ENCODE measurements at places on chromosomes 7 and 10.
A peak's percentile ranks its signal among the peaks of the same experiment; 100 is the strongest.

DNA sequence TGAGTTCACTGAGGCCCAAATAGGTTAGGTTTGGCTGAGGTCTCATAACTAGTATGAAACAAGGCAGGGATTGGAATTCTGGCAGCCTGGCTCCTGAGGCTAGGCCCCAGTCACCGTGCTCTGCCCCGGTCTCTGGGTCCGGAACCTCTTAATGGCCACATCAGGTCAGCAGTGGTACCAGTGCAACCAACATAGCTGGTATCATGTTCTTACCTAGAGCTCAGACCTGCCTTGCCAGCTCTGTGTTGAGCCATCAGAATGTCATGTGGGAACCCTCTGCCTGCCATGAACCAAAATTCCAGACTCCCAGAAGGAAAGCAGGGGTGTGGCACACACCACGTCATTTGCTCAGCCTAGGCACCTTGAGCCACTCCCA, 56.5 kb downstream of the ZNF467 start:
- DNase-seq = no peak

GRCh38 chr7:135920478-135920877, 56.7 kb downstream of the MTPN start:
- no peak for DNase-seq

DNA sequence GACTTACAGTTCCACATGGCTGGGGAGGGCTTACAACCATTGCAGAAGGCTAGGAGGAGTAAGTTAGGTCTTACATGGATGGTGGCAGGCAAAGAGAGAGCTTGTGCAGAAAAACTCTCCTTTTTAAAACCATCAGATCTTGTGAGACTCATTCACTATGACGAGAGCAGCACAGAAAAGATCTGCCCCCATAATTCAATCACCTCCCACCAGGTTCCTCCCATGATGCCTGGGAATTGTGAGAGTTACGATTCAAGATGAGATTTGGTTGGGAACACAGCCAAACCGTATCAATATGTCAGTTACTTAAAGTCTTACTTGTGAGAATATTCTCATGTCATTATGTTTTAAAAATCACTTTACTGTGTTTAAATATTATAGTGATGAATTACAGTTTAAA, 481.9 kb downstream of the ARL4A start:
- no peak for DNase-seq

- DNase-seq = no peak
Observed at GRCh38 chr10:12975266-12975665, 26.2 kb downstream of the CCDC3 start.

GRCh38 chr7:89049043-89049442, 253.5 kb upstream of the TEX47 start:
- DNase-seq = no peak

- no peak for DNase-seq
Observed at GRCh38 chr10:16440396-16441133, 3.8 kb downstream of the PTER start.

GRCh38 chr10:99555371-99555770, 22.6 kb downstream of the NKX2-3 start:
- no peak for DNase-seq

- no peak for DNase-seq
Observed at GRCh38 chr7:734214-734613, 7.1 kb upstream of the PRKAR1B start.

- DNase-seq = no peak
Observed at GRCh38 chr7:89908736-89909135, 245.5 kb upstream of the STEAP1 start.

DNA sequence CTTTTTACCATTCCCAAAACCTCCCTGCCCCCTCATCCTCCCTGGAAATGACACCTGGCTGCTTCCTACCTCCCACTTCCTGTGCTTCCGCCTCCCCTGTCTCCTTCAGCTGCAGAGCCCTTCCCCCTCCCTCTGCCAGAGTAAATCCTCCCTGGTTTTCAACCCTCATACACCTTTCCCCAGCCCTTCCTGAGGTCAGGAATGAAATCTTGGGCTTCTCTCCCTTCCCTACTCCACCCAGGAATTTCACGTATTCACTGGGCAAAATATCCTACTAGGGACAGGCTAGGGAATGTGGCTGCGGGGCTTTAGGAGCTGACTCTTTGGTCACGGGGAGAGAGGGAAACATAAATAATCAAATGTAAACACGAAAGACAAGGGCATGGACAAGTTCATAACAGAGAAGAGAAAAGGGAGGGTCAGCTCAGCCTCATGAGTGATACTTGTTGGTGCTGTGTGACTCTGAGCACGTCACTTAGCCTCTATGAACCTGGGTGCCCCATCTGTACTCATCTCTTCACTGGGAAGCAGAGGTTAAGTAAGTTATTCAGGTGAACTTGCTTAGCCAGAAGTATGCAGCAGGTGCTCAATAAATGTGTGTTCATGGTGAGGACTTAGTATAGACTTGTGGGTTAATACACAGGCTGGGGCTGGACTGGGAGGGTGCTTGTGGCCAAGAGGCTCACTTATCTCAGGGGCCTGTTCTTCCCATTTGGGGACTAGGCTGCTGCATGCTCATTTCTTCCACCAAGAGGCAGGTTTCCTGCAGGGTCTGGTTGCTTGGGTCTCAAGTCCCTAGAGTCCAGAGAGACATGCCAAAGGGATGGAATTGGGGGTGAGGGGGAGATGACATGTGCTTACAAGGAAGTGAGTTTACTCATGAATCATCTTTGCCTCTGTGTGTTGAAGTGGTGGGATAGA, 10.0 kb upstream of the DUSP5 start:
- peak; percentile 36 for DNase-seq

GRCh38 chr10:113310347-113310746, 242.5 kb upstream of the HABP2 start:
- DNase-seq = no peak

GRCh38 chr10:23432166-23432565, 6.7 kb upstream of the OTUD1 start:
- no peak for DNase-seq

- DNase-seq = no peak
Observed at GRCh38 chr10:79339266-79339665, 8.0 kb upstream of the PPIF start.

DNA sequence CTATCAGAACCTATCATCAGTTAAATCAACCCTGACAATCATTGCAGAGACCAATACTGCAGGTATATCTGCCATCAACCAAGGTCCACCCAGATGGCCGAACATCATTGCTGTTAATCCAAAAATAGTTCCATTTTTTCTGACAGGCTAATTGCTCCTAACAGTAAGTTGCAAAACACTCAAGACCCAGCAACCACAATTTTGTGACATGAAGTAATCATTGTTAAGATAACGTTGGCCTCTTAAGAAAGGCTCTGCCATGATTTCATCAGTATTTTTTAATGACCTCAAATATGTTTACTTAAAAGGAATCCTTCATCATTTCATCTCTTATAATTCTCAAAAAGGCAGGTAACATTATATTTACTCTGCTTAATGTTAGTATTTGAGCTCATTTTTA, 553.4 kb upstream of the POM121L12 start:
- no peak for DNase-seq

DNA sequence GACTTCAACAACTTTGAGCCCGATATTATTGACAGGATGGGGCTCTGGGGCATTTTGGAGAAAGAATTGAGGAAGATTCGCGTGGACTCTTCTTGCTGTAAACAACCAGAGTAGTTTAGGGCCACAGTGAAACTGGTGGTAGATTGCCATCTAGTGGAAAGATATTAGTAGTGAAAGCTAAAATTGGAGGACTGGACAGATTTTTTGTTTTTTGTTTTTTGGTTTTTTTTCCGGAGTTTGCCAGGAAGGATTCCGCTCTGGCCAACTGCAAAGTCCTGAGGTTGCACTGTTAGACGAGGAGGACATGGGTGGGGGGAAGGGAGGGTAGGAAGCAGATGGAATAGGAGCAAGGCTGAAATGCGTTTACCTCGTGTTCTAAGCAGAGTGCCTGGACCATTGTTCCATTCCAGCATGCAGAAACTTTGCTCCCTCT, 11.7 kb downstream of the NOBOX start:
- peak; percentile 43 for DNase-seq

DNA sequence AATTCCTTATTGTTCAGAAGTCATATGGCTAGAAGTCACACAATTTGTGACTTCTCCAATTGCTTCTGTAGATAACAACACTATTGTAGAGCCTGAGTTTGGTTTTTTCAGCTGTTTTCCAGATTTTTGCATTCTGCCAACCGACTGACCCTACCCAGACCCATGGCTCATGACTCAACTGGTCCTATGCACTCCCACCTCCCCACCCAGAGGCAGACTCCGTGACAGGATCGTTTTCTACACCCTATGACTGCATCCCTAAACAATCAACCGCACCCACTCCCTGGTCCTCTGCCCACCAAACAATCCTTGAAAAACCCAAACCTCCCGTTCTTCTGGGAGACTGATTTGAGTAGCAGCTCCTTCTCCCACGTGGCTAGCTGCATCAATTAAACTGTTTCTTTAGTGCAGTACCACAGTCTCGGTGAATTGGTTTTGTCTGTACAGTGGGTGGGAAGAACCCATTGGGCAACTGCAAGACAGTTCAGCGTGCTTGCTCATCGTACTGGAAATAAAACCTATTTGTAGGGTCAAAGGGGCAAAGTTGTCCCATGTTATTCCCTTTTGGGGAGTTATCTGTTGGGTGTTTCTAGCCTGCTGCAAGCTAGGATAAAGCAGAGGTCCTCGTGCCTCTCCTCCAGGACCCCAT, 150.3 kb upstream of the FAM20C start:
- DNase-seq = no peak

- DNase-seq = peak; percentile 54
Observed at GRCh38 chr10:56537984-56538383, 176.9 kb upstream of the ZWINT start.

GRCh38 chr10:132410779-132411532, 14.0 kb downstream of the PWWP2B start:
- no peak for DNase-seq

DNA sequence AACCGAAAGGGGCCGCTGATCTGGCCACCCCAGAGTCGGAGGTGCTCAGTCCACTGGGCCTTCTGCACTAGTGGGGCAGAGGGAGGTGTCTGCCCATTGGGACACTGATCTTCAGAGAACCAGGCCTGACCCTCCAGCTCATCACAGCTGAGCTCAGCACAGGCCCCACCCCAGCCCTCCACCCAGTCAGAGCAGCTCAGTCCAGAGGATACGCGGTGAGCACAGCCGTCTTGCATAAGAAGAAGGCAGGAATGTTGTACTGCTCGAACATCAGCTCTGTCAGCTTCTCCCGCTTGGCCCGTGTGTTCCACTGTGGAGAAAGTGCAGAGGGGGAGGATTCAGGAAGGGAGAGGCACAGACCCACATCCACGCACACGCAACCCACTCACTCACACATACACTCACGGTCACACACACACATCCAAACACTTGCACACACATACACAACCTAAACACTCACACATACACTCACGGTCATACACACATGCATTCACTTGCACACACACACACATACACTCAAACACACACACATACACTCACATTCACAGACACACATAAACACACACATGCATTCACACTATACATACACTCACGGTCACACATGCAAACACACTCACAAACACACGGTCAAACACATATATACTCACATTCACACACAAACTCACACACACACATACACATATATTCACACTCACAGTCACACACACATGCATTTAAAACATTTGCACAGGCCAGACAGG, 6.3 kb downstream of the ACTL6B start:
- no peak for DNase-seq

DNA sequence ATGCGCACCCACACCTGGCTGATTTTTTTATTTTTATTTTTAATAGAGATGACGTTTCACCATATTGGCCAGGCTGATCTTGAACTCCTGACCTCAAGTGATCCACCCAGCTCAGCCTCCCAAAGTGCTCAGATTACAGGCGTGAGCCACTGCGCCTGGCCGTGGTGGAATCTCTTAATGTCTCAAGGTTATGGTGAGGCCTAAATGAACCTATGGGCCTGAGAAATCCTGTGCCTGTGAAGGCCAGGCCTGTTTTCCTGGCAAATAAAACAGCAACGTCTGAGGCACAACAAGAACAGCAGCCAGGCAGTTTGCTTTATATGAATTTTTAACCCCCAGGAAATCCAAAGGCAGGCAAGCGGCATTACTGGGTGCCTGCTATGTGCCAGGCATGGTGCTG, 297.5 kb upstream of the ZMIZ1 start:
- DNase-seq = no peak

DNA sequence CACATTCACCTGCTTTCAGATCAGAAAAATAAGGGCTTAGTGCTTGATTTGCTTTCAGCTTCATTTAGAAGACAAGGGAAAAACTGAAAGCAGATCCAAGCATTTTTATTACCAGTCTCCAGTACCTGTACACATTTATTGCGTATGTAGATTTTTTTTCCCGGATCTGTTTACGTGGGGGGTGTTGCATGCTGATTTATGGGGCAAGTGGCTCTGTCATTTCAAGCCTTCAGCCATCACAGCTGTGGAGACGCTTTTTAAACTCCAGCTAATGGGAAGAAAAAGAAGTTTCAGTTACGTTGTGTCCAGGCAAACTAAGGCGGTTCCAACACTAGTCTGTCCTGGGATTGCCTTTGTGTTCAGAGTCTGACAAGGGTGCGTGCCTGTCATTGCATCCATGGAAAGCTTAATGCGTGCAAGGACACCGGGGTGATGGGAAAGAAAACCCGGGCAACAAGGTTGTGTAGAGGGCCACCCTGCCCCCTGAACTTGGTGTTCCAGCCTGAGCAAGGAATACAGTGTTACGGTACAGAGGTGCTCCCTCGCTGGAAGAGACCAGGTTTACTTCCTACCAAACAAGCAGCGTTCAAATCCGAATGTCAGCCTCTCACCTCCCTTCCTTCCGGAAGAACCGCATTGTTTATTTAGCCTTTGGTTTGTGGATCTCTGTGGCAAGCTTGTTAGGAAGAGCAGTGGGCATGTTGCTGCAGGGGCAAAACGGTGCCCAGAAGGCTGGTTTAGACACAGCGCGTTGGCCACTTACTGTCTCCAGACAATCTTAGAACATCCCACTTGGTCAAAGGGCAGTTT, 128.2 kb downstream of the FGFR2 start:
- no peak for DNase-seq

- DNase-seq = no peak
Observed at GRCh38 chr10:119517235-119518141, 25.0 kb downstream of the RGS10 start.

- no peak for DNase-seq
Observed at GRCh38 chr7:70645279-70645678, 486.7 kb upstream of the GALNT17 start.

DNA sequence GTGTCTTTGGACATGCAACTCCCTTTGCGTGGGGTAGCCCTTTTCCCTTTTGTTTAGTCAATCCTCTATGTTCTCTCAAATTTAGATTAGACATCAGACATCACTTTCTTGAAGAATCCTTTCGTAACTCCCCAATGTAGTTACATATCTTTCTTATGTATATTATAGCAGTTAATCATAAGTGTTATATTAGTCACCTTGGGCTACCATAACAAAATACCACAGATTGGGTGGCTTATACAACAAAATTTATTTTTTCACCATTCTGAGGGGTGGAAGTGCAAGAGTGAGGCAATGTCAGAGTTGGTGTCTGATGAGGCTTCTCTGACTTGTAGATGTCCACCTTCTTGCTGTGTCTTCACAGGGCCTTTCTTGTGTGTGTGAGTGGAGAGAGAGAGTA, 105.7 kb downstream of the PHTF2 start:
- DNase-seq = no peak

DNA sequence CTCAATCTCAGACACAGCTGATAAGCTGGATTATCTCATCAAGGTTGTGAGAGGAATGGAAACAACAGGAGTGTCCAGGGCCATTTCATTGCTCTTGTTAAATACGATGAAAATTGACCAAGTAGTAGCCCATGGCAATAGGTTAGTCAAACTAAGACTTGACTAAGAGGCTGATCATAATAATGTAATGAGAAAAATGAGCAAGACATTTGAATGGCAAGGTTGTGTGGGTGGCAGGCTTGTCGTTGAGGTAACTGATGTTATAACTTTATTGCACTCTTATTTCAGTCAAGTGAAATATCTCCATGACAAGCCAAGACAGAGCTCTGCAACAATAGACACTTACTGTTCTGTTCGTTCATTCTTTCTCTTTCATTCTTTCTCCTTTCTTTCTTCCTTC, 532.0 kb downstream of the GATA3 start:
- no peak for DNase-seq

Data from Panc1 (cell line).